ENCODE measurements at places on chromosomes 13 and 19.

DNA sequence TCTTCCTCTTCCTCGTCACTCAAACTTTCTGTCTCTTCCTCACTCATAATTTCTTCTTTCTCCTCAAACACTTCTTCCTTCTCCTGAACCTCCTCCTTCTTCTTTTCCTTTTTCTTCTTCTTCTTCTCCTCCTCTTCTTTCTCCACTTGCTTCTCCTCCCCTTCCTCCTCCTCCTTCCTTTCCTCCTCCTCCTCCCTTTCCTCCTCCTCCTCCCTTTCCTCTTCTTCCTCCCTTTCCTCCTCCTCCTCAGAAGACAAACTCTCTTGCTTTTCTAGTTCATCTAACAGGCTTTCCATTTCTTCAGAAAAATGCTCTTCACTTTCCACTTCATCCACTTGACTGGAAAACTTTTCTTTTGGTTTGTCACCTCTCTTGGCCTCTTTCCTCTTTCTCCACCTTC lies 19.8 kb downstream of the WDR87 start:
- DNase-seq: no peak

GRCh38 chr19:7115721-7116120 lies 46.2 kb downstream of the ZNF557 start:
- DNase-seq: no peak

DNA sequence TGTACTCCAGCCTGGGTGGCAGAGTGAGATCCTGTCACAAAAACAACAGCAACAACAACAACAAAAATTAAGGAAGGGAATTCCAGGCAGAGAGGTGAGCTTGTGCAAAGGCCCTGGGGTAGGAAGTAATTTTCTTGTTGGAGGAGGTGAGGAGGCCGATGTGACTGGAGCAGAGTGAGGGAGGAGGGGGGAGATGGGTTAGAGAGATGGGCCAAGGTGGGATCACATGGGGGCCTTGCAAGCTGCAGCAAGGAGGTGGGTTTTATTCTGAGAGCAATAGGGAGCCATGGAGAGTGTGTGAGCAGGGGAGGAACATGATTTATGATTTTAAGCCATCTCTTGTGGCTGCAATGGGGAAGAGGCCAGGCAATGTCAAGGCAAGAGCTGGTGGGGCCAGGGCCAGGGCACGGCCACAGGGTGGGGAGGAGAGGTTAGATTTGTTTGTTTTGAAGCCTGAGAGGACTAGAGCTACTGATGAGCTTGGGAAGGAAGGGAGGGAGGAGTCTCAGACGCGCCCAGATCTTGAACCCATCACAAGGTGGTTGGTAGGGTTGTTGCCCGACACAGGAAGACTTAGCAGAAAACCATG lies 12.5 kb upstream of the COMP start:
- no peak for DNase-seq

- DNase-seq: no peak
Observed at GRCh38 chr13:110746438-110746837, 32.9 kb downstream of the ING1 start.

GRCh38 chr19:24064175-24064574 lies 22.8 kb upstream of the ZNF254 start:
- DNase-seq: no peak
